ENCODE measurements at places on chromosomes 2 and 18. TPM values are rescaled to one million over a fixed set of nuclear protein-coding genes. Genes with fewer than 3 reads are reported as not detected.

The NETO1 gene
- polyA plus RNA-seq: not detected

The FOXI3 gene
- polyA plus RNA-seq: 0.02 TPM

The CCDC102B gene
- 2.0 TPM for polyA plus RNA-seq

The SIX2 gene
- 0.76 TPM for polyA plus RNA-seq

The SP140 gene
- 0.75 TPM for polyA plus RNA-seq

The ALPG gene
- polyA plus RNA-seq: not detected

The TUBA4B gene
- polyA plus RNA-seq: not detected

The LOXHD1 gene
- polyA plus RNA-seq: not detected

The NBAS gene
- polyA plus RNA-seq: 11.9 TPM

The NFE2L2 gene
- polyA plus RNA-seq: 40.9 TPM

The IGFBP5 gene
- 156 TPM for polyA plus RNA-seq

The ST6GAL2 gene
- 0.58 TPM for polyA plus RNA-seq

The HEATR5B gene
- 17.5 TPM for polyA plus RNA-seq

The CDH20 gene
- polyA plus RNA-seq: 1.1 TPM

The SLC25A52 gene
- not detected for polyA plus RNA-seq

Data from SK-N-SH (cell line).